ENCODE measurements at places on chromosomes 13 and 19.

- DNase-seq: peak; percentile 24
Measured at GRCh38 chr13:27044837-27045570, 126.6 kb downstream of the USP12 start.

- peak; percentile 77 for DNase-seq
Measured at GRCh38 chr13:29859971-29860370, 9.6 kb upstream of the UBL3 start.

- no peak for DNase-seq
Measured at GRCh38 chr13:71469626-71470025, 397.4 kb downstream of the DACH1 start.

DNA sequence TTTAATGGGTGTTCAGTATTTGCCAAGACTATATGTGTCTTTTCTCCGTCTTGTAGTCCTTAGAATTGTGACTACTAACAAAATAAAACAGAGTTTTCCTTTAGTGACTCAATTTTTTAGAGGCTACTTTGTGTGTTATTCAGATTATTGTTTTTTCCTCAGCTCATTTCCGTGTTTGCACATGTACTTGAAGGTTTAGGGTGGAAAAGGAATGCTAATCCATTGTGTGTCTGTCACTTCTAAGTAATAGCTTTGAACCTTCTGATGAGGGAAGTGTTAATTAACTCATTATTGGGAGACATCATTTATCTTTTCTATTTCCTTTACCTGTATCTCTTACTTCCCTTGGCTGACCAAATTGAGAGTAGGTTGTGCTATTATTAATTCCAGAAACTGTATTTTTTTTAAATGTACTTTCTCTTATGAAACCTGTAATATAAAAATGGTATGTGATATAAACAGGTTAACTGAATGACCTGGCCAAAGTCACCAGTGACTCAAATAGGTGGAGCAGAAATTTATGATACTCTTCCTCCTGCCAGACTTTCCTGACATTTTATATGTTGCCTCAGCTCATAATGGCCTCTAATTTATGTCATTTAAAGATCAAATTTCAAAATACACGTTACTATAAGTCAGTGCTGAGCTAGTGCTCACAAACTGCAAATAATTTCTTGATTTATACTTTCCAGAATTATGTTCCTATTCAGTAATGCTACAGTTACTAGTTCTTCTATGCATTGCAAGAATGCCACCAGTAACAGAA lies 88.8 kb downstream of the LMO7 start:
- no peak for DNase-seq

DNA sequence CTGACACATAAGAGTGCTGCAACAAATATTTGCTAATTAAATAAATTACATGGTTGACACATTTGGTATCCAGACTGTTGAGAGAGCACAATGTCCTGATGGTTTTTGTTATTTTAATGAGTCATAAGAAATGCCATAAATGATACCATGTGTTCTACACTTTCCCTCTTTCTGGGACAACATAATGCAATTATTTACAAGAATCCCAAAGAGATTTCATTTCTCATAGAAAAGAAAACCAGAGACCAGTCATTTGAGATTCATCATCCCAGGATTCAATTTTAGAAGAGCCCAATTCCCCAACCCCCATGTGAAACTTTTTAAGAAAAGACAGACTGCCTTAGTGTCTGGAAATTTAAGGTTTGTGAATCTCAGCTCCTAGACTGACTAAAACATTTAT lies 399.6 kb downstream of the DCT start:
- DNase-seq: peak; percentile 21

- no peak for DNase-seq
Measured at GRCh38 chr13:76703216-76703615, 183.0 kb downstream of the KCTD12 start.

DNA sequence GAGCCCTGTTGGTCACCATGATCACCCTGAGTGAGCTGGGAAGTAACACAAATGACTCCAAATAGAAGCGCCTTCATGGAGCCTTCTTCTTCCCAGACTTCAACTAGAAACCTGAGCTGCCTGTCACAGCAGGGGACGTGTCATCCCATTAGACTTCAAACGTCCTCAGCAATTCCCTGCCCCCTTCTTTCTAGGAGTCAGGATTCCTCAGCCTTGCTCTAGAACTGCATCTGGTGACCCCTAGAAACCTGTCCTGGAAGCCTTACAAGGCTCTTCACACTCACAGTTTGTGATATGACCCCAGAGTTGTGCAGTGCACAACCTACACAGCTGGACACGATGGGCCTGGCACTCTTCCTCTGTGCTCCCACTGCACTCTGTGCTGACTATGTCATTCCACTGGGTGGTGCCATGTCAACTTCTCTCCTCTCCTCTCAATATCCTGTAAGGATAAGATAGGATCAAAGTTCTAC lies 23.6 kb upstream of the TTYH1 start:
- DNase-seq: no peak

DNA sequence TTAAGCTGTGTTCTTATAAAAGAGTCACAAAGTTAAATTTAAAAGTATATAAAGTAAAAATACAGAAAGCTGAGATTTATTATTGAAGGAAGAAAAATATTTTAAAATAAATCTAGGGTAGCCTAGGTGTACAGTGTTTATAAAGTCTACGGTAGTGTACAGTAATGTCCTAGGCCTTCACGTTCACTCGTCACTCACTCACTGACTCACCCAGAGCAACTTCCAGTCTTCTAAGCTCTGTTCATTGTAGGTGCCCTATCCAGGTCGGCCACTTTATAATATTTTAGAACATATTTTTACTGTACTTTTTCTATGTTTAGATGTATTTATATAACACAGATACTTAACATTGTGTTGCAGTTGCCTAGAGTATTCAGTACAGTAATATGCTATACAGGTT lies 47.4 kb downstream of the NDFIP2 start:
- peak; percentile 11 for DNase-seq

DNA sequence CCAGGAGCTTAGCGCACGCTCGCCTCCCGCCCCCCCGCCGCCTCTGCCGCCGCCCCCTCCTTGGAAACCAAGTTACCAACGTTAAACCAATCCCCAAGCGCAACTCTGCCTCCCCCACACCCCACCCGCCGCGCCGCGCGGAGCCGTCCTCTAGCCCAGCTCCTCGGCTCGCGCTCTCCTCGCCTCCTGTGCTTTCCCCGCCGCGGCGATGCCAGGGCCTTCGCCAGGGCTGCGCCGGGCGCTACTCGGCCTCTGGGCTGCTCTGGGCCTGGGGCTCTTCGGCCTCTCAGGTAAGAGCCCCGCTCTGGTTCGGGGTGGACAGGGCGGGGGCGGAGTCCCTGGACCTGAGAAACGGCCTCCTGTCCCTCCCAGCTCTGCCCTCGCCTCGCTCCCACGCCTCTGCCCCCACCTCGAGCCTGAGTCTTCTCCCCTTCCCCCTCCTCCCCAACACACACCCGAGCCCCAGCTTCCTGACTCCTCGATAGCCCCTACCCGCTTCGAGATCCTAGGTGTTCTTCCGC lies at the start of gene ICAM5:
ICAM5 (plus strand) TSS at position 117 of the 521 bp plus-strand sequence; CDS start at position 209, 92 bp downstream.
- DNase-seq: no peak

DNA sequence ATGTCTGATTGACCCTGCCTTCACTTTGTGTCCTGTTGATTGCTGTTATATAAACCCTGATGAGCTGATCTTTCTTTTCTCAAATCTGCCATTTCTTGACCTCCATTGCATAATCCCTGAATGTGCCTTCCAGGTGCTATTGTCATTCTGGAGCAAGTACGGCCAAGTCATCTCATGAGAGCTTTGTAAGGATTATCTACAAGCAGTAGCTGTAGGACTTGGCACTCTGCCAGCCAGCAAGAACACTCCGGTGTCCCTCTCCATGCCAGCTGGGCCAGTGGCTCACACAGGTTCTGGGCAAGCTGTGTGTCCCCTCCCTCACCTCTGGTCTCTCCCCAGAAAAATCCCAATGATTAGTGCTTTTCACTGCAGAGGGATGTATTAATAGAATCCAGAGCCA lies 348.1 kb downstream of the FOXO1 start:
- DNase-seq: no peak

- no peak for DNase-seq
Measured at GRCh38 chr13:44853641-44854040, 135.6 kb downstream of the NUFIP1 start.

DNA sequence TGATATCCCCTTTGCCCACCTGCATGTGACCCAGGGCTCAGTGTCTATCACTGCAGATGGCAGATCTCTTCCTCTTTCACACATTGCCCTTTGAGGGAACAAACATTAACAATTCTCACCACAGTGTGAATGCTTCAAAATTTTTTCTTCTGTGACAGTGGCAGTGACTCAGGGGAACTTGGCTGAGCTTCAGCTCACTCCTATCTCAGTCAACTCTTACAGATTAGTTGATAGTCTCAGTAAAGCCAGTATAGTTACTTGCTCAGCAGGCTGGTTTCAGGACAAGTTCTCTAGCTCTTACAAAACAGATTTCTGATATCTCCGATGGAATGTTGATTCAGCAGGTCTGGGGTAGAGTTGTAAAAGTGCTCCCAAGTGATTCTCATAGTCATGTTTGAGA lies 166.9 kb downstream of the DLEU7 start:
- DNase-seq: peak; percentile 61

GRCh38 chr19:48239120-48239519 lies 16.6 kb downstream of the CARD8 start:
- no peak for DNase-seq

- peak; percentile 8 for DNase-seq
Measured at GRCh38 chr19:53991224-53992113, at the start of gene CACNG6. Gene CACNG6 (plus strand): TSS chr19:53991637. CDS start chr19:53992878, 1,241 bp downstream.

DNA sequence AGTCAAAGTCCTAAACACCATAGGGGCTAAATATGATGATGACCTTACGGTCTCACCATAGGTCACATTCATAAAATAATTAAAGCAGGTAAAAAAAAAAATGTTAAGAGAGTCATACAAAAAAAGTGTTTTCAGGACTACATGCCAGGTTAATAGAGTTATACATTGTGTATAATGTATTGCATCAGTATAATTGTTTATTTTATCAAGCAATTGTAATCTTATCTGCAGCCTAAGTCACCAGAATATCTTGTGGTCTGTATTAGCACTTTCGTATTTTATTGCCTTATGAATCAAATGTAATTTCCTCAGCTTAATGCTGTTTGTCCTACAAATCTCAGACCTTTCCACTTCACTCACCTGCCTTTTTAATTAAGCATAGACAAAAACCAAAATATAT lies 972.9 kb upstream of the PCDH20 start:
- no peak for DNase-seq

DNA sequence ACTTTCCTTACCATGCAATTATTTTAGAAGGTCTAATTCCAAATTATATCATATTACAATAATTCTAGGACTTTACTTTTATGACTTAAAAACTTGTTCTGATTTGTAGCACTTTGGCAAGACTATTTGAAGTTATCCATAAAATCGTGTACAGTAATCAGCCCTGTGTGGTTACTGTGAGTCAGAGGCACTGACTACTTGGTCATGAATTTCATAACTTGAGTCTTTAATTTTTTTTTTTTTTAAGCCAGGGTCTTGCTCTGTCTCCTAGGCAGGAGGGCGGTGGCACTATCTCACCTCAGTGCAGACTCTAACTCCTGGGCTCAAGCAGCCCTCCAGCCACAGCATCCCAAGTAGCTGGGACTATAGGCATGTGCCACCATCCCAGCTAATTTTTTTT lies 1319.2 kb upstream of the SLC10A2 start:
- peak; percentile 49 for DNase-seq

- DNase-seq: no peak
Measured at GRCh38 chr19:53646144-53646543, 14.3 kb downstream of the DPRX start.

GRCh38 chr13:60094385-60095088 lies 69.2 kb downstream of the DIAPH3 start:
- no peak for DNase-seq

DNA sequence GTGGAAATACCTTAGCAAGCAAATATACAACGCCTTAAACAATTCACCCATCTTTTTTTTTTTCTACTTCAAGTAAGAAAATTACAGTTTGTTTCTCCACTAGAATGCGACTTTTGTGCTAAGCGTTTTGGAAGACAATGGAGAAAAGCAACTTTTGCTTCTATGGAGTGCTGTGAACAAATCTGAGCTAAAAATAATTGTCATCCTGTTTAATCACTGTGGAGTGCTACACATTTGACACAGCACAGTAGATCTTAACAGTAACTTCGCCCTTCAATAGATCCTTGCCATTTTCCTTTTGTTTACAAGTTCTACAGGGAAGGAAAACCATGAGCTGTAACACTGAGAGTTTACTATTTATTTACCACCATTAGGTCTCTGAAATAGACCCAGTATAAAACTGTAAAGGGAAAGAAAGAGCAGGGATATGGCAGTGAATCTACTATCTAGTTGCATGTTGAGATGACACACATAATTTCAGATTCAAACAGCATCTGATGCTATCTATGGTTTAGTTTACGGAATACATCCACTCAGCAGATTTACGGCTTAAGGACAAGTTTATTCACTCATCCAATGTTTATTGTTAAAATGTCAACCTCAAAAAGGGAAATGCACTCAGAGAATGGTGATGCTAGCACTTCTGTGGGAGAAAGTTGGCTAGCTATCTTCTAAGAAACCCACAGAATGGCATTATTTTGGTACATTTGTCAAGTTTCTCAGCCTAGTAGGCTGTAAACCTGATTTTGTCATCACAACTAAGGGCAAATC lies 175.3 kb downstream of the VWA8 start:
- peak; percentile 64 for DNase-seq

- no peak for DNase-seq
Measured at GRCh38 chr13:106105153-106105552, 430.3 kb downstream of the EFNB2 start.

GRCh38 chr19:6219147-6219525 lies 60.6 kb downstream of the MLLT1 start:
- no peak for DNase-seq

DNA sequence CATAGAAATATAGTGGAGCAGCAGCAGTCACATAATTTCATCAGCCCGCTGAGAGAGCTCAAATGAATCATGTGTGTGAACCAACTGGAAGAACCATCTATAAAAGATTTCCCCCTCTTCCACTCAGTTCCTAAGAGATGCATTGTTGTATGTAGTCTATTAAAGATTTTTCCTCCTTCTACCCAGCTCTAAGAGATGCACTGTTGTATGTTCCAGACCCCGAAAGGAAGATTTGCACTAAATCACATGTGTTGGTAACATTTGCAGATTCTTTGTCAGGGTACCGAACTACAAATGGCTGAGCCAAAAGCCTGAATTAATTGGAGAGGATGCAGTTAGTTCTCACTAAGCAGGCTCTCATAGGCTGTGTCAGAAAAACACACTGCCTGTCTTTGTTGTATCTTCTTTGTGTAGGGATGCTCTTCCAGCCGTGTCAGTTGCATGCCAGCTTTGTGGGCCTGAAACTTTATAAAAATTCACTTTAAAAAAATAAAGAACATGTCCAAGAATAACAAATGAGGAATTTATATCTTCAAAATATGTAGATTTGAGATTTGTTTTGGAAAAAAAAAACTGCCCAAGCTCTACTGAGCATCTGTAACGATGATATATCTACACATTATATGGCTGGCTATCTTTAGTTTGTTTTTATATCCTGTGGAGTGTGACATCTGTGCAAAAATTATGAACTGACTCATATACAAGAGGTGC lies 223.1 kb downstream of the MZT1 start:
- DNase-seq: no peak

Data from mesenchymal stem cell (in vitro differentiated cells and primary cell).